Stimulated activated CD4-positive, alpha-beta T cell treated with anti-CD3 and anti-CD28 coated beads, Interleukin-15, amount 100 ng/mL, for 1 hour (primary cell): ENCODE measurements at places on chromosomes 1 and 21.

- no peak for DNase-seq
Measured at GRCh38 chr21:21666689-21667088, 668.5 kb downstream of the NCAM2 start.

GRCh38 chr1:204477036-204477740, 17.4 kb downstream of the PIK3C2B start:
- DNase-seq: no peak

- DNase-seq: no peak
Measured at GRCh38 chr1:32398401-32398800, 4.2 kb upstream of the BSDC1 start.

DNA sequence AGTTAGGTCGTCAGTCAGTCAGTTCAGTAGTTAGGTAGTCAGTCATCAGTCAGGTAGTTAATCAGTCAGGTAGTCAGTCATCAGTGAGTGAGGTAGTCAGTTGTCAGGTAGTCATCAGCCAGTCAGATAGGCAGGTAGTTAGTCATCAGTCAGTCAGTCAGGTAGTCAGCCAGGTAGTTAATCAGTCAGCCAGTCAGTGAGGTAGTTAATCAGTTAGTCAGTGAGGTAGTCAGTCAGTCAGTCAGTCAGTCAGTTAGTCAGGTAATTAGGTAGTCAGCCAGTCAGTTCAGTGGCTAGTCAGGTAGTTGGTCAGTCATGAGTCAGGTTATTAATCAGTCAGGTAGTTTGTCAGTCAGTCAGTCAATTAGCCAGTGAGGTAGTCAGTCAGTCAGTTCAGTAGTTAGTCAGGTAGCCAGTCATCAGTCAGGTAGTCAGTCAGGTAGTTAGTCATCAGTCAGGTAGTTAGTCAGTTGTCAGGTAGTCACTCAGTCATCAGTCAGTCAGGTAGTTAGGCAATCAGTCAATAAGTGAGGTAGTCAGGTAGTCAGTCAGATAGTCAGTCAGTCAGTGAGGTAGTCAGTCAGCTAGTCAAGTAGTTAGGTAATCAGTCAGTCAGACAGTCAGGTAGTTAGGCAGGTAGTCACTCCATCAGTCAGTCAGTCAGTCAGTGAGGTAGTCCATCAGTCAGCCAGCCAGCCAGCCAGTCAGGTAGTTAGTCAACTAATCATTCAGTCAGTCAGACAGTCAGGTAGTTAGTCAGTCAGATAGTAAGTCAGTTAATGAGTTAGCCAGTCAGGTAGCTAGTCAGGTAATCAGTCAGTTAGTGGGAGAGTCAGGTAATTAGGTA, 16.2 kb downstream of the KRTAP10-1 start:
- no peak for DNase-seq

DNA sequence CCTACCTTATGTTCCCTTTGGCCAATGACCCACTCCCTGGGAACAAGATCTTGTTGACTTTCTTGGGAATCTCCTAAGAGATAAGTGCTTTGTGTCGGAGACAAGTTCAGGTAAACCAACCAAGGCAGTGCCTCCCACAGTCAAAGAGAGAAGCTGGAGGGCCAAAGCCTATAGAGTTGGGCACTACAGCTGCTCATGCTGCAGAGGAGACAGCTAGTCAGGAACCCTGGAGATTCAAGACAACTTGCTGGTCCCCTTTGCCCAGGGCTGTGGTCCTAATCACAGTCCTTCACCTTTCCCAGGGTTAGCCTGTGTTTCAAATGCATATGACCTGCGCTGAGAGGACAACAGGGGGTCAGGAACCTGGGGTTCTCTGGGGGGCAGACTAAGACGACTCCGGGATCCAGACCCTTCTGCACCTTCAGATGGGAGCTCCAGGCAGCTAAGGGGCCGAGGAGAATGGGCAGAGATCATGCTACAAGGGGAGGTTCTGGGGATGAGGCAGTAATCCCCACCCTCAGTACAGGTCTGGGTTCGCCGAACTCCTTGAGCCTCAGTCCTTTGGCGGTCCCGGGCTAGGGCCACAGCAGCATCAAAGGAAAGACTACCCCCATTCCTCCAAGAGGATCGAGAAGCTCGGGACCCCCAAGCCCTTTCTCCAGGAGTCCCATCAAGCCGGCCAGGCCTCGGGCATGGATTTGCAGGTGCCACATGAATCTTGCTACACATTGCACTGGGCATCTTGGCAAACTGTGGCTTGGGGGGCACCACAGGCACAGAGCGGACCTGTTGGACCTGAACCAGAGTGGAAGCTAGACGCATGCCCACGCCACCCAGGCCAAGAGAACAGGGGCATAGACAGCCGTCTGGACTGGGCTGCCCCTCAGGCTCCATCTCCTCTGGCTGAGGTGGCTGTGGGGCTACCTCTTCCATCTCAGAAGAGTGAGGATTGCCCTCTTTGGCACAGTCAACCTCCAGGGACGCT, 2.0 kb upstream of the USF1 start:
- DNase-seq: no peak

- no peak for DNase-seq
Measured at GRCh38 chr1:93625582-93626327, 55.9 kb downstream of the BCAR3 start.
